ENCODE measurements at places on chromosomes 2 and 18.

DNA sequence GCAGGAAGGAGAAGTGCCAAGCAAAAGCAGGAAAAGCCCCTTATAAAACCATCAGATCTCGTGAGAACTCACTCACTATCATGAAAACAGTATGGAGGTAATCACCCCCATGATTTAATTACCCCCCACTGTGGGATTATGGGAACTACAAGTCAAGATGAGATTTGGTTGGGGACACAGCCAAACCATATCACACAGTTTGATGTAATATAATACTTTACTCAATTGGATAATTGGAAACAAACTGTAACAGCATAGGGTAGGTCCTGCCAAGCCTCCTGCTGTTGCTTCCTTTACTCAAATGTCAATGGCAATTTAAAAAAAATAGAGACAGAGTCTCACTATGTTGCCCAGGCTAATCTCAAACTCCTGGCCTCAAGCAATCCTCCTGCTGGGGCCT lies 15.5 kb upstream of the METTL21A start:
- no peak for DNase-seq

- no peak for DNase-seq
Measured at GRCh38 chr2:206343144-206343543, 68.7 kb downstream of the ZDBF2 start.

DNA sequence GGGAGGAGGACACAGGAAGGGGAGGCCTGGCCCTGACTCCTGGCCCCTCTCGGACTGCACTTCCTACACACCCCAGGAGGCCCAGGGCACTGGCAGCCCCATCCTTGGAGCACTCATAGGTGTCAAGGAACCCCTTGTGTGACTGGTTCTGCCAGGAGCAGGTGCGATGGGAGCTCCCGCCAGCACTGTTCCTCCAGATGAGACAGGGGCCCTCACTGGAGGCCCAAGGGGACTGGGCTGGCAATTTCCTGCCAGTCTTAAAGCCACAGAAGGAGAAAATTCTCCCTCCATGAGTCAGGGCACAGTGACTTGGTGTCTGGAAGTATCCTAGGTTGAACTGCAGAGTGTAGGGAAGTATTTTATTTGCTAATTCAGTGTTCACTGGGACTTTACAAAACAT lies 42.8 kb upstream of the MAL start:
- DNase-seq: no peak

DNA sequence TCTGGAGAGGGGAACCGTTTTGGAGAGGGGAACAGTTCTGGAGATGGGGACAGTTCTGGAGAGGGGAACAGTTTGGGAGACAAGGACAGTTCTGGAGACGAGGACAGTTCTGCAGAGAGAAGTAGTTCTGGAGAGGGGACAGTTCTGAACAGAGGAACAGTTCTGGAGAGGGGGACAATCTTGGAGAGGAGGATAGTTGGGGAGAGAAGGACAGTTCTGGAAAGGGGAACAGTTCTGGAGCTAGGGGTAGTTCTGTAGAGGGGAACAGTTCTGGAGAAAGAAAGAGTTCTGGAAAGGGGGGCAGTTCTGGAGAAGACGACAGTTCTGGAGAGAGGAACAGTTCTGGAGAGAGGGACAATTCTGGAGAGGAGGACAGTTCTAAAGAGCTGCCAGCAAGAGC lies 745.9 kb downstream of the GALR1 start:
- DNase-seq: no peak

DNA sequence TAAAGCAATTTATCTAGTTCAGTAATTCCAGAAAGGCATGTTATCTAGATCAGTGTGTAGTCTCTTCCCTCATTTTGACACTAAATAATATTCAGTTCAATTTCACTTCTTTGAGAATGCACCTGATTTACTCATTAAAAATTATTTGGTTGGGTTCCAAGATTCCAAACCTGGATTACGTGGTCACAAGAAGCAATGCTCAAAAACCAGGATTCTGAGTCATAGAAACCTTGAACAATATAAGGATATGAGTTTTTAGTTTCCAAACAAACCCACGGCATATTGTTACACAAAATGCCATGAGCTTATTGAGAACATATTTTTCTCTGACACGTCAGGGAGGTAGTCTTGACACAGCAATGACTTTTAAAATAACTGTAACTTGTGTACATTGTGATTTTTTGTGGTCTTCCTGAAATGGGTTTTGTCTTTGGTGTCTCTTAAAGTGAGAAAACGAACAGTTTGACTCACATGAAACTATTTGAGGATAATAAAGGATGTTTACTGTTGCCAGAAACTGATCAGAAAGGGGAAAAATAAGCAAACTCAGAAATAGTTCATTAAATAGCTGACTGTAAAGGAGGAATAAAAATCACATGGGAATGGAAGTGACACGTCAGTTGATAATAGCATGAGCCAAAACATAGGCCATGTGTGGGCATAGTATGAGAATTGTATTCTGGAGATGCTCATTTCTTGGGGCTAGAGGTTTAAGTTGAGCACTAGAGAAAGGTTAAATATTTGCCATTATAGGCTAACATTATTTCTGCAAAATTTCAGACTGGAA lies 617.7 kb upstream of the CDH2 start:
- DNase-seq: no peak

GRCh38 chr2:191635333-191636234 lies 42.4 kb upstream of the NABP1 start:
- DNase-seq: no peak

DNA sequence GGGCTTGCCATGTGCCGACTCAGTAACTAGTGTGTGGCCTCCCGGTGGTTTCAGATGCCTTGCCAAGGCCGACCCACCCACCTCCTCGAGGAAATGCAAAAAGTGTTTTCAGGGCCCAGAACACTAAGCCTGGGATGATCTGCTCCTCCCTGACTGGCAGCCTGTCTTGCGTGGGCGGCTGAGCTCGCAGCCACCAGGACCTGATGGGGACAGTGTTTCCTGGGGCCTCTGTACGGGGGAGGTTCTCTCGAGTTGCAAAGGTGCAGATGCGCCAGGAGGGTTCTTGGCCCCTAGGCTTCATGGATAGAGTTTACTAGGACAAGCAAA lies 85.2 kb downstream of the GLI2 start:
- DNase-seq: no peak

- no peak for DNase-seq
Measured at GRCh38 chr2:186726938-186727337, 33.1 kb downstream of the FAM171B start.

GRCh38 chr2:17303521-17303920 lies 214.7 kb downstream of the RAD51AP2 start:
- DNase-seq: no peak

- DNase-seq: no peak
Measured at GRCh38 chr18:11096839-11097750, 52.3 kb downstream of the PIEZO2 start.

- DNase-seq: no peak
Measured at GRCh38 chr2:76938153-76938552, 584.0 kb downstream of the LRRTM4 start.

DNA sequence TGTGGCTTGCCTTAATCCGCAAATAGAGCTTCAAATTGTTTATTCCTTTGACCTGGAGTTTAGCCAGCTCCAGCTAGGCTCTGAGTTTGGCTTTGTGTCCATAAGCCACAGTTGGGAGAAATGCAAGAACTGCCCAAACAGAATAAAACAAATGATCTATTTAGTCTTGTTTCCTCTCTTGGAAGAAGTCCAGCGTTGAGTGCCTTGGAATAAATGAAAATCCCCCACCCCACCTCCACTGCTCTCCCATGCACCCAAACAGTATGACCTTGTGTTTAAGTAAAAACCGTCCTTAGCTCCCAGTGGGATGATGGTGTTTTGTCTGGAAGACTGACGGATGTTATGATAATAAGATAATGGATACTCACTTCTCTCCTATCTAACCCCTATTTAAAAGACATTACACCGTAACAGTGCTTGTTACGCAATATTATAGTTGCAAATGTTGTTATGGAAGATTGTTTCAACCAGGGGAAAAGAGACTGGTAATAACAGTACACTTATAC lies 3.2 kb upstream of the SERPINE2 start:
- DNase-seq: no peak

All from T1000 (cell line).